ENCODE measurements at places on chromosomes 7 and 10.

GRCh38 chr10:82883603-82884002 lies 1008.6 kb downstream of the NRG3 start:
- DNase-seq = no peak

DNA sequence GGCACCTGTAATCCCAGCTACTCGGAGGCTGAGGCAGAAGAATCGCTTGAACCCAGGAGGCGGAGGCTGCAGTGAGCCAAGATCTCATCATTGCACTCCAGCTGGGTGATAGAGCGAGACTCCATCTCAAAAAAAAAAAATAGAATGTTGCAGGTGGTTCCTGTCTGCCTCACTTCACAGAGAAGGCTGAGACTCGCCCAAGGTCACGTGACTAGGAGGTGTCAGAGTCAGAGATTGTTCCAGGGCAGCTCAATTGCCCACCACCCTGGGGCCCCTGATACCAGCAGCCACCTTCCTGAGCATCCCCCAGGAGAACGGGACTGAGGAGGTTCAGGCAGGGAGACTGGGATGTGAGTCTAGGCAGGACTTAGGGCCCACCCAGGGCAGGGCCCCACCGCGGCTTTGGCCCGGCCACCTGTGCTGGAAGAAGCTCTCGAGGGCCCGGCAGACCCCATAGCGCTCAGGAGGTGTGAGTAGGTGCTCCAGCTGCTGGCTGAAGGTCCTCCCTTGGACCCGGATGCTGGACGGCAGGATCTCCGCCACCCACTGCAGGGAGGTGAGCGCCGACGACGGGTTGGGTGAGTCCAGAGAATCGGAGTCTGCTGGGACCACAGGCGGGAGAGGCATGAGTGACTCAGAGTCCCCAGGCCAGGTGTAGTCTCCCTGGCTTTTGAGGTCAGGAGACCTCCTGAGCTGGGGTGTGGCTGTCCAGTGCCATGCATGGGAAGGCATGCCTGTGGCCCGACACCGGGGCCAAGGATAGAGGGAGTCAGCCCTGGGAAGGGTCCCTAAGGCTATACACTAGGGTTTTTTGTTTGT lies 30.9 kb downstream of the GRID2IP start:
- DNase-seq = no peak

DNA sequence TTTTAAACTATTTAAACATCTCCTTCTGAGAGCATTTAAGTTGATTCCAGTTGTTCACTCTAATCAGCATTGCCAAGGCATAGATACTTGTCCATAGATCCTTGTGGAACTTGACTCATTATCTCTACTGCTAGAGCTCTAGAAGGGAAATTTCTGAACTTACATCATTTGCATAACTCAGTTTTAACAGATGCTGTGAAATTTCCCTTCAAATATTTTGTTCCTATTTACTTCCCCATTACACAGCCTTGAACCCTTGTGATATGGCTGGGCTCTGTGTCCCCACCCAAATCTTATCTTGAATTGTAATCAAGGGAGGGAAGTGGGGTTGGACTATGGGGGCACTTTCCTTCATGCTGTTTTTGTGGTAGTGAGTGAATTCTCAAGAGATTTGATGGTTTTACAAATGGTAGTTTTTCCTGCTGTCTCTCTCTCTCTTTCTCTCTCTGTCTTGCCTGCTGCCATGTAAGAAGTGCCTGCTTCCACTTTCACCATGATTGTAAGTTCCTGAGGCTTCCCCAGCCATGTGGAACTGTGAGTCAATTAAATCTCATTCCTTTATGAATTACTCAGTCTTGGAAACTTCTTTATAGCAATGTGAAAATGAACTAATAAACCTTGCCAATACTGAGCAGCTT lies 25.4 kb downstream of the INSIG1 start:
- DNase-seq = no peak

GRCh38 chr7:30433082-30433481 lies 45.5 kb downstream of the NOD1 start:
- no peak for DNase-seq

GRCh38 chr10:48605786-48606529 lies 1.1 kb upstream of the ARHGAP22 start:
- DNase-seq = no peak

- no peak for DNase-seq
Observed at GRCh38 chr7:17620566-17620965, 319.7 kb downstream of the SNX13 start.

GRCh38 chr7:2225830-2226229 lies 6.9 kb downstream of the MAD1L1 start:
- no peak for DNase-seq

- no peak for DNase-seq
Observed at GRCh38 chr10:72353965-72354355, 759 bp downstream of the DNAJB12 start.
